ENCODE measurements at places on chromosomes 13 and 19.

GRCh38 chr13:48892688-48893075 is 83.0 kb upstream of the FNDC3A start:
- DNase-seq = peak; percentile 10

DNA sequence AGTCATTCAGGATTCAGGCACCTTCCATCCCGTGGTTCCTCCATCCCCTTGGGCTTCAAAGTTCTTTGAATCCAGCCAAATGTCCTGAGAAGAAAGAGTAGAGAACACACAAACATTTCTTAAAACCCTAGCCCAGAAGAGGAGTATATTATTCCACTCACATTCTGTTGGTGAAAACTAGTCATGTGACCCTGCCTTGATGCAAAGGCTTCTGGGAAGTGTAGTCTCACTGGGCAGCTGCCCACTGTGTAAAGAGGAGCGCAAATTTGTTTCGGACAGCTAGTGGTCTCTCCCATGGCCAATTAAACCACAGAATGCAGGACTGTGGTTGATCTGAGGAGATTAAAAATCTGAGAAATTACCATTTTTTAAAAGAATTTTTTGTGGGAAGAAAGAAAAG is 304.4 kb downstream of the SUCLA2 start:
- DNase-seq = no peak

DNA sequence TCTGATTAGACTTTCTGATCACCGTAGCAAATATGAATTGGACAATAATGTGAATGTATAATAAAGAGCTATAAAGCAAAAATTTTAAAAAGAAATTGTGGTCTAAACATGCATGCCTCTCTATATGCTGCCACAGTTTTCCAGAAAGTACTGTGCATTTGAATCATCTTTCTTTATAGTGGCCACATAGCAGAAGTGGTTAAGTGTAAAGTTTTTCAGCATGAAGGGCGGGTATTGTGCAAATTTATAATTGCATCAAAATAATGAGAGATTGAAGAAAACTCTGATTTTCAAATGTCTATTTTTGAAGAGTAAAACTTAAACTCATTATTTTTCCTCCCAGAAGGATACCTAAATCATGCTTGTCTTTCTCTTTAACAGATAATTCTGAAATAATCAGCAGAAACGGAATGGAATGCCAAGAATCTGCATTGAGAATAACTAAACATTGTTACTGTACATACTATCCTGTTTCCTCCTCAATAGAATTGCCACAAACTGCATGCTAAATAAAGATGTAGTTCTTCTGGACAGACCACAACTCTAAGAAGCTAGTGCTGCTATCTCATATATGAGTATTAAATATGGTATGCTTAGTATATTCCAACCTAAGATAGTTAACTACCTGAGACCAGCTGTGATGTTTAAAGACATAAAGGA is 42.9 kb upstream of the RAP2A start:
- peak; percentile 57 for DNase-seq

- no peak for DNase-seq
Measured at GRCh38 chr19:47467914-47468313, 3.8 kb downstream of the SLC8A2 start.

DNA sequence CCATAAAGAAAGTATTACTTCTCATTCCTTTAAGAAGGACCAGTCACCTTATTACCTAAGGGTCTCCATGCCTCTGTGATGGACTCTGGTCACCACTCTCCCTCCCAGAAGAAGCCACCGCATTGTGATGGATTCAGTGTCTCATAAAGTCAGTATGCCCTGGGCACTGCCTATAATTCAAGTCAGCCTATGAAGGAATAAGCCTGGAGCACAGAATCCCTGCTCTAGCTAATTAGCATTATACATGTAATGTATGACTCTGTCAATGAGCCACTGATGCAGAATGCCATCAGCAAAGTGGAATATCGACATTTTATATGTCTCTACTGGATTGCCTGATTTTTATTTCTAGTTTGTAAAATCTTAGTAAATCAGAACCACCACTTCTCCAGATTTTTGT is 14.9 kb upstream of the FREM2 start:
- no peak for DNase-seq

Data from NB4 (cell line).